Head of caudate nucleus (tissue), 42 donors: ENCODE measurements at places on chromosomes 12 and 14.
A peak's percentile ranks its signal among the peaks of the same experiment; 100 is the strongest.

DNA sequence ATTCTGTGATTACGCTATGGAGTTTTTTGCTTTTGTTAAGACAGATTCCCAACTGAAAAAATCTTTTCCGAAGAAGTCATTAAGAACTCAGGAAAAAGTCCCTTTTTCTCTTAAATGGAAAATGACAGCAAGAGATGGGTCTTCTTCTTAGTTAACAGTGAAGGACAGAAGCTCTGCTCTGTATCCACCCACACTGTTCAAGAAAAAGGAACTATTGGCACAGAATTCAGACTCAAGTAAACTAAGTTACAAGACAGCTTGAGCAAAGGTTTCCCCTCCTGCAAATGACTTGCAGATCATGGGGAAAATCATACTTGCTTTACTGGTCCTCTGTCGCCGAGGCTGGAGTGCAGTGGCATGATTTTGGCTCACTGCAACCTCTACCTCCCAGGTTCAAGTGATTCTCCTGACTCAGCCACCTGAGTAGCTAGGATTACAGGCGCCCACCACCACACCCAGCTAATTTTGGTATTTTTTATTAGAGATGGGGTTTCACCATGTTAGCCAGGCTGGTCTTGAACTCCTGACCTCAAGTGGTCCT lies 137.1 kb upstream of the AEBP2 start:
- DNase-seq, result no peak

- no peak for DNase-seq
Measured at GRCh38 chr12:16323010-16323409, 24.4 kb upstream of the MGST1 start.

DNA sequence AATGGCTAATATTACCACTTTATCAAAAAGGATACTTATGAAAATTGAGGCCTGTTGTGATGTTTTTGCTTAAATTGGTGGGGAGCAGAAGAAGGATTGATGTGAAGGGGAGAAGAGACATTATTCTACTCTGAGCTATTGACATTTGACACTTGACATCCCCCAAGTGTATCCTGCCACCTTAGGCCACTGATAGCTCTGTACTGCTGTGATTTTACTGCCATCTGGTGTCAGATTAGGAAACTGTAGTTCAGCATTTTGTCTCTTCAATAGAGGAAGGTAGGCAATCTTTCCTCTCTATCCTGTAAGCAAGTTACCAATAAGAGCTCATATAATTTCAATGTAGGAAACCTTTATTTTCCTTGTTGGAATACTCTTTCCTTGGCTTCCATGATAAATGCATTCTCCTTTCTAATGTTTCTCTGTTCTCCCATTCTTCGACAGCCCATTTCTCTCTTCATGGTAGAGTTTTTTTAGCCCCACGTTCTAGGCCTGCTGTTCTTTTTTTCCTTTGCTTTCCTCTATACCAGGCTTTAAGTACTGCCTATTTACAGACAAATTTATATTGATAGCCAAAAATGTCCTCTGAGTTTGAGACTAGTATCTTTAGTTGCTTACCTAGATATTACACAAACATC lies 46.3 kb downstream of the PPHLN1 start:
- peak; percentile 12 for DNase-seq

DNA sequence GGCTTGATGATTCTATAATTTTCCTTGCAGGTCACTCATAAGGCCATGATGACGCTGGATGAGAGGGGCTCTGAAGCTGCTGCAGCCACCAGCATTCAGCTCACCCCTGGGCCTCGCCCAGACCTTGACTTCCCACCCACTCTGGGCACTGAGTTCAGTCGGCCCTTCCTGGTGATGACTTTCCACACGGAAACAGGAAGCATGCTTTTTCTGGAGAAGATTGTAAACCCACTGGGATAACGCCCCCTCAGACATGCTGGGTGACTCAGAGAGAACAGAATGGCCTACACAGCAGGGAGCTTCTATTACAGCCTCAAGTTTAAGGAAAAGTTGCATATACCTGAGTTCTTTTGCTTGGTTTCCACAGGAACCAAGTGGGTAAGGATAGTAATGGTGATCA lies 34.3 kb downstream of the SERPINA3 start:
- peak; percentile 74 for DNase-seq

DNA sequence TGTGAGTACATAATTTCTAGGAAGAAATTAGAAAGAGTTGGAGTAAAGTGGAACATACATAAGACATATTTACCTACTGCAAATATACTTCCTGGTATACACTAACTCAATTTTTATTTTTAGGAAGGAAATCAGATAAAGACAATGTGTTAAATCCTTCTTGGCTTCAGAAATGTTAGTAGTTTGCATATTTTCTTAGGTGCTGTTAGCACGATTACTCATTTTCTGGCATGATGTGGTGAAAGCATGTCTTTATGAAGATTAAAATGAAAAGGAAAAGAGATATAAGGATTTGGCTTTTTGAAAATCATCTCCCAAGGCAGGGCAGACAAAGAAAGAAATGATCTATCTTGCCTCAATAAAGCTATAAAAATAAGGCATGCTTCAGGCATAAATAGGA lies 287.6 kb upstream of the E2F7 start:
- no peak for DNase-seq

- DNase-seq, result no peak
Measured at GRCh38 chr14:25055992-25056687, 6.2 kb upstream of the STXBP6 start.

- no peak for DNase-seq
Measured at GRCh38 chr12:113201187-113202177, 16.0 kb downstream of the RITA1 start.

GRCh38 chr12:49201595-49202295 lies 12.9 kb upstream of the TUBA1A start:
- no peak for DNase-seq

DNA sequence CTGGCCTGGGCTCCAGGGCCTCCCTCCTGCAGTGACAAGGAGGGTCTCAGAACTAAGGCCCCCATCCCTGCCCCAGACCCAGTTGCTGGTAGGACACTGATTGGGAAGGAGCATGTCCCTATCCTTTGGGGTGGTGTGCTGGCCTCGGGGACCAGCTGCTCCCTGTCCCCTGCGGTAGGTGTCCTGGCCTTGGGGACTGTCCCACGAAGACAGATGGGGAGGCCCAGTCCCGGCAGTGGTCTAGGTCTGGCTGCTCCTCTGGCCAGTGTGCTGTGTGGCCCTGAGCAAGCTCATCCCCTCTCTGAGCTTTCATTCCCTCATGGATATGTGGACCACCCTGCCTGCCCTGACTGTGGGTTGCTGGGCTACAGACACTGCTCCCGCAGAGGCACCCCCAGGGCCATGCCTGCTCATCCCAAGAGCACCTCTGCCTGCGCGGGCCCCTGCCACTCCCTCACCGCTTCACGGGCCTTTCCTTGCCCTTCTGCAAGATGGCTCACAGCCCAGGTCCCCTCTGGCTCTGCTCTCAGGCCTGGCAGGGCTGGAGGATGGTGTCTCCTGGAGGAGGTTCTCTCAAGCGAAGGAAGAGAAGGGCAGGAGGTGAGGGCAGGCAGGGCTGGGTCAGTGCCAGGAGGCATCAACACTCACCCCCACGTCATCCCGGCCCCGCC lies 12.5 kb downstream of the AHNAK2 start:
- DNase-seq, result no peak

GRCh38 chr12:62130402-62130801 lies 129.8 kb upstream of the USP15 start:
- no peak for DNase-seq

GRCh38 chr12:56230432-56231183 lies 757 bp downstream of the SLC39A5 start:
- DNase-seq, result no peak

- DNase-seq, result peak; percentile 92
Measured at GRCh38 chr14:35404449-35405303, at the start of gene NFKBIA. Gene NFKBIA, minus strand, starts transcription at chr14:35404749. Its CDS starts 105 bp downstream, at chr14:35404644.

- DNase-seq, result no peak
Measured at GRCh38 chr12:21638054-21638891, 19.4 kb downstream of the LDHB start.

- DNase-seq, result no peak
Measured at GRCh38 chr14:72380456-72380855, 448.2 kb downstream of the RGS6 start.

DNA sequence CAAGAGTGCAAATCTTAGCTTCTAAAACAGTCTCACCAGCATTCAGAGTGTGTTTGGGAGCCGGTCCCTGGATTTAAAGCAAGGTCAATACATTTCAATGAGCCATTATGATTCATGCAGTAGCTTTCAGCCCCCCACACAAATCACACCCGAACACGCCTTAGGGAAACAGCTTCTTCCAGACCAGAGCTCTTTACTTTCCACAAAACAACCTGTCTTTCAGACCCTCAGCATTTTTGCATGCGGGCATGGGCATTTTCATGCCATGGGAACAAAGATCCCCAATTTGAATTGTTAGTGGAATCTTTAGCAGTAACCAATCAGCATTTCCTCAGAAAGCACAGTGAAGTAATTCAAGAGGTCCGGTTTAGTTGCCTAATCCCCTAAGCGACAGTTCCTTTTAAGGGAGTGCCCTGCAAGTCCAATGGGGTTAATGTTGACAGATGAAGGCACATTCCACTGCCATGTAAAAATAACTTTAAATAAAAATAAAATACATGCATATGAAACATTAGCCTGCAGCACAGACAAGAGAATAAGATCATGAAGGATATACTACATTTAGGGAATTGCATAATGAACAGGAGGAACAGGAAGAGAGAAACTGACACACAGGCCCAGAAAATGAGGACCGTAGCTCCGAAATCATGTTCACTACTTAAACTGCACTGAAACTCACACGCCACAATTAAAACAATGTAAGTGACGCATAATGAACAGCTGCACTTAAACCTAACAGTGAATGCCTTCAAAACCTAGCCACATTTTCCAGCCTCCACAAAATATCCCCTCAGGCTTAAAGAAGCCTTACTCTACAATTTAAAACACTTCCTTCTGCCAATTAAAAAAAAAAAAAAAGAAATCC lies 4.0 kb downstream of the VPS37B start:
- DNase-seq, result no peak

- DNase-seq, result no peak
Measured at GRCh38 chr12:21221778-21222177, 90.8 kb downstream of the SLCO1B1 start.

- no peak for DNase-seq
Measured at GRCh38 chr12:53483225-53483978, 15.9 kb downstream of the MAP3K12 start.

DNA sequence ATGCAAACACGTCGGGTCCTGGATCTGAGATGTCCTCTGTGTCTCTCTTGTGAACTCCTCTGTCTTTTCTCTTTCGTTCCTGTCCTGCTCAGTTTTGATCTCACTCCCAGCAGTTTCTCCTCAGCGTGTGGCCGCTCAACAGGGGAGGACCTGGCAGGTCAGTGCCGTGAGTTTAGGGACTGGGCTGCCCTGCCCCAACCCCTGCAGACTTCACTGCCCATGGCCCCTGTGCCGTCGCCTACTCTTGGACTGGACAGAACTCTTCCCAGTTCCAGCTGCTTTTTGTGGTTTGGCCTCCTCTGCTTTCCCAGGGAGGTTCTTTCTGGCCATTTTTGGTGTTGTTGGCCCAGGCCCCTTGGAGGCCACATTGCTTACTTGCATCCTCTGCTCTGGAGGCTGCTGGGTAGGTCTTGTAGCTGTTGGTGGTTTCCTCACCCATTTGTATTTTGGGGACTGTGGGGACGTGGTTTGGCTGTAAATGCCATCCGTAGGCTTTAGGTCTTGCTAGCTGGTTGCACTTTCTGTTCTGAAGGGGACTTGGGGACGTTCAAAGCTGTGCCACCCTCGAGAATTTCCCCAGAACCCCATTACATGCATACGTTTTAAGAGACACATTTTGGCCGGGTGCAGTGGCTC lies 20.0 kb upstream of the DNAH10 start:
- DNase-seq, result no peak

- DNase-seq, result no peak
Measured at GRCh38 chr12:19200261-19200660, 70.7 kb downstream of the PLEKHA5 start.

- no peak for DNase-seq
Measured at GRCh38 chr12:52295663-52296062, 4.3 kb upstream of the KRT81 start.

DNA sequence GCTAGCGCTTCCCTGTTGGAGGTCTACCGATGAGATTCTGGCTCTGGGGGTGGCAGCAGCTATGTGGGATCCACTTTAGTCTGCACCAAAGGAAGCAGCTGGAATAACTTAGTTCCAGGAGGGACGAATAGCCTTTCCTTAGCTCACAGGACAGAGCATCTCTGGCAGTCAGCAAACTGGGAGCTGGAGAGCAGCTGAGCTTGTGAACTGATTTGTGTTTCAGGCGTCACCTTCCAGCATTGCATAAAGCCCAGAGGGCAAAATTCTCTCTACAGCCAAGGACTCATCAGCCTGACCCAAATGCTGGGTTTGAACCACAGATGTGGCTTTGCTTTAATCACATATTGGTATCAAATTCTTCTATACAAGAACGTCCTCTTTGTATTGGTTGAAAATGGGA lies 81.9 kb upstream of the PELI2 start:
- no peak for DNase-seq

- no peak for DNase-seq
Measured at GRCh38 chr12:20487519-20487918, 119.2 kb downstream of the PDE3A start.
